ENCODE measurements at places on chromosomes 6 and 20.

- DNase-seq: no peak
Observed at GRCh38 chr20:64130876-64131275, 23.5 kb upstream of the NPBWR2 start.

GRCh38 chr6:7910654-7911344 lies at the start of gene TXNDC5:
Gene TXNDC5, minus strand, starts transcription at chr6:7910788. Its CDS starts 12 bp downstream, at chr6:7910776.
- DNase-seq: no peak

- no peak for DNase-seq
Observed at GRCh38 chr6:128520436-128521281, at the start of gene PTPRK. Gene PTPRK, minus strand, starts transcription at chr6:128520599. Its CDS starts 241 bp downstream, at chr6:128520358.

DNA sequence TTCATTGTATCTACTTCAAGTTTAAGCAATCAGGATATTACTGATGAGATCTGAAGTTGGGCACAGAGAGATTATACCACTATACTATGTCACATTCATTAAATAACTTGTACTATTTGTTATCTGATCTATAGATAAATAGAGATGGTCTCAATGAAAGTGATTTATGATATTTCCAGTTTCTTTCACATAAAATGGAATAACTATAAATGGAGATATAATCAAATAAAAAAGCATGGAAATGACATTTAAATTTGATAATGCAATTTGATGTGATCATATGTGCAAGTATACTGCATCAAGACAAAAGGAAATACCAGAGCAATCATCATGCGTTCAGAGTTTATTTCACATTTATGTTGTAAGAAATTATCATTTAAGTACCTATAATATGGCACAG lies 368.9 kb downstream of the PKHD1 start:
- DNase-seq: no peak

- no peak for DNase-seq
Observed at GRCh38 chr6:52650941-52651340, 20.0 kb upstream of the TMEM14A start.

DNA sequence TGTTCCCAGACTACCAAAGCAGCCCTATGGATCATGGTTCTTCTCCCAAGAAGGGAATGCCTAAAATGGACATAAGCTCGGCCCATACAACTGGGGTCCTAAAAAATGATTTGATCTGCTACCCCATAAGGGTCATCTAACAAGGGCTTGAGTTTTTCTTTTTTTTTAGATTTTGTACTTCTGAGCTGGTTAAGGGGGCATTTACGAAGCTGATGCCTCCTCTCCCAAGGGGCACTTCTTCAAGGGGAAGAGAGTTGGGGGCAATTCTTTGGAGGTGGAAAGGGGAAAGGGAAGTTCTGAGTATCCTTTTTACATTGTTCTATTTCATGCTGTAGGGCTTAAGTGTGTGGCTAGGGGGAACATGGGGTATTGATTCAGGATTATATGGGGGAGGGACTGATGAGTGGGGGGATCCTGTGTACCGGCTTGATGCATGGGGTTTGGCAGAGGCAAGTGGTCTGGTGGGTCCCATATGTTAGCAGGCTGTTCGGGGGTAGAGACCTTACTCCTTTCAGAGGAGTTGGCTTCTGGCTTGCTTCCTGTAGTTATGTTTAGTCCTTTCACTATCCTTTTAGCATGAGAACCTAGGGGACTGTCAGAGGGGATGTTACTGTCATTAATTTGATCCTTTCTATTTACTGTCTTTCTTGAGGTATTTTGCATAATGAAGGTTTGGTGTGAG lies 8.1 kb upstream of the ZNFX1 start:
- DNase-seq: no peak

DNA sequence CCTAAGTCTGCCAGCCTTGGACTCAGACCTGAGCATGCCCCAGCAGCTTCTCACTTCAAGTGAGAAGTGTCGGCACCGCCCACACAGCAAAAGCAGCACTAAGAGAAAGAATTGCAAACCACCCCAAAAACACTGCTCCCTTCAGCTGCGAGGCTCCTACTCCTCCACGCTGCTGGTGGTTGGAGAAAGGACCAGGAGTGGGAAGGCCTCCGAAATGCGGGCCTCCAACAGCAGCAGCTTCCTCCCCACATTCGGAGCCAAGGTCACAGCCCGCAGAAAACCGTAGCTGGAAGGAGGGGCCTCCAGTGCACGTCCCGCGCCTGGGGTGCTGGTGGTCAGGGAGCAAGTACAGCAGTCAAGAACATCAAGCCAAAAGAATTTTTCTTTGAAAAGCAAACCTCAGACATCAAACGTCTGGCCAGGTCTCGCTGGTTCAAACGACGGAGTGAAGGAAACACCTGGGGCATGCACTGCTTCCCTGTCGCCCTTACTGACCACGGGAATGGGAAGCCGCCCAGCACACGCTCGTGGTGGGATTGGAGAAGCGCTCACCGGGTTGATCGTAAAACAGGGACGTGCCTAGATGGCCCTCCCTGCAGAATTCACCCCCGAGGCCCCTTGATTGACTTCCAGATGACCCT lies 185.6 kb upstream of the CST7 start:
- DNase-seq: no peak

DNA sequence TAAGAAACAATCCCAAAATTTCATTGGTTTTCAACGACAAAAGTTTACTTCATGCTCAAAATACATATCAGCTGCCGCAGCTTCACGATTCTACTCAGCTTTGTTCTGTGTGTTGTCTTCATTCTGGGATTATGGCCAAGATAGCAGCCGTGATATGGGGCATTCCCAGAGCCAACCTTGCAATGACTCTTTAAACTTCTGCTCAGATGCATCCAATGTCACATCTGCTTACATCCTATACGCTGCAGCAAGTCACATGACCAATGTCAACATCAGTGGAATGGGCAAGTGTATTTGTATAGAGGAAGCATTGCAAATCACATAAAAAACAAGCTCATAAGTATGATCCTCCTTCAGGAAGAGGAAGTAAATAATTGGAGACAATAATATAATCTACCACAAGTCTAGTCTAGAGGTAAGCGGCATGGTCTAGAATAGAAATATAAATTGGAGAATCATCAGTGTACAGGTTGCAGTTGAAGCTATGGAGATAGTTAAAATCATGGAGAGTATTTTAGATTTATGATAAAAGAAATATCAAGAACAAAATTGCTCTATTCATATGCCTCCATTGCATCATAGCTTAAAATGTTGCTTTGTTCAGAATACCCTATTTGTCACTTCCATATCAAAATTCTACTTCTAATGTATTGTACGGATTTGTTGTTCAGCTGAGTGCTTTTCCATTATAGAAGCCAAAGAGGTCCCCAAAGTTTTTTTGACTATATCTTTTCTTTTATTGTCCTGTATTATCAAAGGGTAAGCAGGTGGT lies 7.2 kb upstream of the C6orf141 start:
- DNase-seq: no peak

- no peak for DNase-seq
Observed at GRCh38 chr20:37961066-37961465, 58.1 kb downstream of the VSTM2L start.

DNA sequence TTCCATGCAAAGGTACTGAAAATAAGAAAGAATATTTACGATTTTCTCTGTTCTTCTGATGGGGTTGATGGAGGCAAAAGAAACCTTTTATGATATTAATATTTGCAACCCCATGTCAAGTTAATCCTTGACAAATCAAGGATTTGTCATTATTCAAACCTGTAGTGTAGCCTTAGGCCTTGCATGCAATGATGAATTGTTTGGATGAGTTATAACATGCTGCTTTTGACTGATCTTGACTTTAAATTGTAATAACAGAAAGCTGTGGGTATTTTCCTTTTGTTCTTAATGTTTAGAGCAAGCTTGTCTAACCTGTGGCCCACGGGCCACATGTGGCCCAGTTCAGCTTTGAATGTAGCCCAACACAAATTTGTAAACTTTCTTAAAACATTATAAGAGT lies 13.0 kb upstream of the BAG2 start:
- DNase-seq: no peak

- DNase-seq: peak; percentile 66
Observed at GRCh38 chr6:9503111-9503761, 911.6 kb downstream of the TFAP2A start.

GRCh38 chr6:109918227-109918626 lies 59.9 kb upstream of the GPR6 start:
- no peak for DNase-seq

GRCh38 chr6:100454551-100455229 lies 10.0 kb downstream of the SIM1 start:
- DNase-seq: no peak

Measured in Panc1 (cell line).